NCI-H146 (cell line): ENCODE measurements at places on chromosomes 7 and 10.

DNA sequence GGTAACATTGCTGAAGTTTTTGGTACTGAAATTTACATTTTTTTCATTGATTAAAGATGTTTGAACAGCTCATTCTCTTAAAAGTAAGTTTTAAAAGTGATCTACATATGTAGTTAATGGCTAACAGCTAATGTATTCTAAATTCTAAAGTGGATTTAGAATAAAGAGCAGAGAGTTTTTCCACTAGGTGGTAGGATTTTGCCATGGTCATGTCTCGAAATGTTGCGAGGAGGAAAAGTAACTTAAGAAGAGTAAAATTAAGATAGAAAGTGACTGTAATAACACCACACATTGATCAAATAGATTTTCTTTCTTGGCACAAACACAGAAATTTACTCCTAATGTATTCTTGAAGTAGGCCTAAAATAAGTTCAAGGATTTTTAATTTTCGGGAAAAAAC lies 19.8 kb downstream of the LSMEM1 start:
- no peak for DNase-seq

DNA sequence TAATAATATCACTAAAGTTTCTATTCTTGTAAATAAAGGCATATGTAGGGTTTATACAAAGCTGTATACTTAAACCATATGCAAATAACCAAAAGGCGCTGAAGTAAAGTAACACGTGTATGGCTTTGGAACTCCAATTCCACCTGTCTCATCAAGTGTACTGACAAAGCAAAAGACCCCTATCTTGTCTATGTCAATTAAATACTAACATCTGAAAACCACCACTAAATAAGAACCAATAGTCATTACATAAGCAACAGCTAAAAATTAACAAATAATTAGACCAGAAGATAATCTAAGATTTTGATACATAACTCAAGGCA lies 93.9 kb downstream of the KMT2C start:
- no peak for DNase-seq

DNA sequence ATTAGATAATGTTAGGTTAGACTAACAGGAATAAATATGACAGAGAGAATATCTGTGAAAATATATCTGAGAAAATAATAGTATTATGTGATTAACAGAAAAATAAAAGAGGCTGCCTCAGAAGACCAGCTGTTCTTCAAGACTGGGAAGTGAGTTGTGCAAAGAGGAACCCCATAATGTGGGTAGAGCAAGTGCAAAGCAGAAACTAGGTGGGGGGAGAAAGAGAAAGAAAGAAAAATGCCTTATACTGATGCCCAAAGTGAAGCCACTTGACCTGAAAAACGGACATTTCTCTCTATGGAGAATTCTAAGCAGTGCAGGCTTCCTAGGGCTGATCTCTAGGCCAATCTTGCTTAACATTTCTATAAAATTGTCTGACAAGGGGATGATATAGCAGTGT lies 3.8 kb downstream of the NEBL start:
- no peak for DNase-seq

GRCh38 chr7:43505412-43505811 lies 77.5 kb upstream of the STK17A start:
- DNase-seq, result no peak

- DNase-seq, result peak; percentile 36
Observed at GRCh38 chr7:135834266-135834665, 85.7 kb upstream of the FAM180A start.

GRCh38 chr10:130218936-130219335 lies 82.7 kb downstream of the GLRX3 start:
- DNase-seq, result no peak

DNA sequence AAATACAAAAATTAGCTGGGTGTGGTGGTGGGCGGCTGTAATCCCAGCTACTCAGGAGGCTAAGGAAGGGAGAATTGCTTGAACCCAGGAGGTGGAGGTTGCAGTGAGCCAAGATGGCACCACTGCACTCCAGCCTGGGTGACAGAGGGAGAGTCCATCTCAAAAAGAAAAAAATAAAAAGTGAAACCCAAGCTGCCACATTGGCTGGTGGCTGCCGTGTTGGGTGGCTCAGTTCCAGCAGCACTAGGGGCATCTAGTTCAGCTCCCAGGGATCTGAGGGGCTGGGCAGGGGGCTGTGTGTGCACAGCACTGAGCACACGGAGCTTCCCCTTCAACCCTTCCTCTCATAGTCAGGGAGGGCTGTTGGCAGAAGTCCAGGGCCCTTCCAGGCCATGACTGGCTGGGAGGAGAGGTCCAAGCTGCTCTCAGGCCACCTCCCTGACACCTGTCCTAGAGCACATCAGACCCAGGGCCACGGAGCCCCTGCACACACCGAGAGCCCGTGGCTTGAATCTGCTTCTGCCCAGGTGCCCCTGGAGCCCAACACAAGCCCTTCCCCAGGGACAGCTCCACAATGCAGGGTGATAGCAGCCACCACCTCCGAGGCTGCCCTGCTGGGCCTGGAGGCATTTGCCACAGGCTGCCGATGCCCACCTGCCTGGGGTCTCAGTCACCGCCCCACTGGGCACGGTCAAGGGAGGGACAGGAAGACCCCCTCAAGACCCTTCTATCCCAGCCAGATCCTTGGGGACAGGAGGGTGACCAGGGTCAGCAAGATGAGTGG lies 47.3 kb downstream of the YKT6 start:
- peak; percentile 14 for DNase-seq
